ENCODE measurements at places on chromosomes 6 and 20.

- no peak for DNase-seq
Observed at GRCh38 chr6:45827952-45828530, 187.6 kb downstream of the CLIC5 start.

- peak; percentile 49 for DNase-seq
Observed at GRCh38 chr6:25014791-25015560, 79.2 kb upstream of the RIPOR2 start.

DNA sequence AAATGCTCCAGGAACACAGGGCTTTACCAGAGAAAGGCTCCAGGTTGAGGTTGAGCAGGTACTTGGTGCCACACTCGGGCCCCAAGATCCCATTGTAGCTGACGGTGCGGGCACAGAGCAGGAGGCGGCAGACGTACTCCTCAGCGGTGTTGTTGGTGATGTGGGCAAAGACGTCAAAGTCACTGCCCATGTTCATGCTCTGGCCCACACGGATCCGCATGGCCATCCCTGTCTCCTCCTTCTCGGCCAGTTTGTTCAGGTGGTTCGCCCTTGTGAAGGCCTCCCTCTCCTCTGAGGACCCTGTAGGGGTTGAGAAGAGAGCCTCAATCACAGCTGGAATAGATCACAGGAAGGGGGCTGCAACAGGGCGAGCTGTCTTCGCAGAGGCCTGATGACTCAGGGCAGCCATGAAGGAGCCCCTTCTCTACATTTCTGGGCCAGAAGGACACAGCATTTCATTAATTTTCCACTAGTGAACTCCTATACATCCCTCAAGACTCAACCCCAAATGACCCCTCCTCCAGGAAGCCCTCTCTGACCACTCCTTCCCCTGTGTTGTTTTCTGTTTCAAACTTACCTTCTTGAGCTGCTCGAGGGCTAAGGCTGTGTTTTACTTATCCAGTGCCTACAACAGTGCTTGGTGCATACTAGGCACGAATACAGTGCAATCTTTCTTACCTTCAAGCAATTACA, 26.8 kb downstream of the TGM2 start:
- DNase-seq, result no peak

DNA sequence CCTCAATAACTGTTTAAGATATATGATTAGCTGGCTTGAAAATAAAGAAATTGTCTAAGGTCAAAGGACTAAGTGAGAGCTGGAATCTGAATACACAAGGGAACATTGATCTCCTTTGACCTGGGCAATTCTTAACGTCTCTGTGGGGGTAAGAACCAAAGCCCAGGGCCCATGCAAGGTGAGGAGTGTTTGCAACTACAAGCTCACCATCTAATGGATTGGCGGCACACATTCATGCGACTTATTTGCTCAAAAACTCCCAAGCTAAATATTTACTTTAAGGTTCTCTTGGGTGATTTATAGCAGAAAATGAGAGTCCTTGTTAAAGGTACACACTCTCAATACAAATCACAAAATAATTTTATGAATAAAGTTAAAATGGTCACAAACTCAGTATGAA, 392.0 kb upstream of the FLRT3 start:
- no peak for DNase-seq

DNA sequence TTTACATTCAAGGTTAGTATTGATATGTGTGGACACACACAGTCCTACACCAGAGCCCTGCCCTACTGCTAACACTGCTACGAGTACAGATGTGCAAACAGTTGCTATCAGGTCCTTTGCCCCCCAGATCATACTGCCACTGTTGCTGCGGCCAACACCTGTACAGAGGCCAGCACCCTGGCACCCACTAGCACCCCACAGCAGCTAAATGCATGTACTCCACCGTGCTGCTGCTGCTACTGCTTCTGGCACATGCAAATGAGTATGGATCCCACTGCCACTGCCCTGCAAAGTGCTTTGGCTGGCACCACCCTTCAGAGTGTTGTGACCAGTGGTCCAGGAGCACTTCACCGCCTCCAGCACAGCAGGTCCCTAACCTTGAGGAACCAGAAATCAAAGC, 621.9 kb downstream of the GRIK2 start:
- DNase-seq, result no peak

DNA sequence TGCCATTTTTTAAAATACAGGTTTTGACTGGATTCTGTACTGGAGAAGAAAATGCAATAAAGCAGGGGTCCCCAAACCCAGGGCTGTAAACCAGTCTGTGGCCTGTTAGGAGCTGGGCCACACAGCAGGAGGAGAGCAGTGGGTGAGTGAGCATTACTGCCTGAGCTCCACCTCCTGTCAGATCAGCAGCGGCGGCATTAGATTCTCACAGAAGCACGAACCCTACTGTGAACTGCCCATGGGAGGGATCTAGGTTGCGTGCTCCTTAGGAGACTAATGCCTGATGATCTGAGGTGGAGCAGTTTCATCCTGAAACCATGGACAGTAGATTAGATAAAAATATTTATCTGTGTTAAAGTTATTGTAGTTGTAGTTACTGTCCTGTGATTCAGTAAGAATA, 21.1 kb upstream of the FBXO9 start:
- DNase-seq, result peak; percentile 91

DNA sequence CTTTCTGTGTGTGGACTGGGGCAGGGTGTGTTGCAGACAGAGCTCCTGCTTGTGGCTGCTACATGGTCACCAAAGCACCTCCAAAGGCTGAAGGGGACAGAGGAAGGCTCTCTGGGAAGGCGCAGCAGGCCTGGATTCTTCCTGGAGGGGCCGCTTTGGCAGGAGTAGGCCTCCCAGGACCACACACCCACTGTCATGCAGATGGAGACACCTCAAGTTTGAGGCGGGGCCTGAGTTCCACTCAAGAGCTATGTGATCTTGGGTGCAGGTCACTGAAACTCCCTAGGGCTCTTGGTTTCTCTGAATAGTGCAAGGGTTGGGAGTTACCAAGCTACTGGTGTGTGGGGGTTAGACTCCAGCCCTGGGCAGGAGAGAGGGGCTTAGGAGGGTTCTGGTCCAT, 27.9 kb downstream of the EFCAB8 start:
- DNase-seq, result no peak

DNA sequence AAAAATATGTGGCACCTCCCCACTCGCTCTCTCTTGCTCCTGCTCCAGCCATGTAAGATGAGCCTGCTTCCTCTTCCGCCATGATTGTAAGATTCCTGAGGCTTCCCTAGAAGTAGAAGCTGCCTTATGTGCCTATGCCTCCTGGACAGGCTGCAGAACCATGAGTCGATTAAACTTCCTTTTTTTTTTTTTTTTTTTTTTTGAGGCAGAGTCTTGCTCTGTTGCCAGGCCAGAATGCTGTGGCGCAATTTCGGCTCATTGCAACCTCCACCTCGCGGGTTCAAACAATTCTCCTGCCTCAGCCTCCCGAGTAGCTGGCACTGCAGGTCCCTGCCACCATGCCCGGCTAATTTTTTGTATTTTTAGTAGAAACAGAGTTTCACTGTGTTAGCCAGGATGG, 112.5 kb downstream of the FAM217A start:
- DNase-seq, result no peak

DNA sequence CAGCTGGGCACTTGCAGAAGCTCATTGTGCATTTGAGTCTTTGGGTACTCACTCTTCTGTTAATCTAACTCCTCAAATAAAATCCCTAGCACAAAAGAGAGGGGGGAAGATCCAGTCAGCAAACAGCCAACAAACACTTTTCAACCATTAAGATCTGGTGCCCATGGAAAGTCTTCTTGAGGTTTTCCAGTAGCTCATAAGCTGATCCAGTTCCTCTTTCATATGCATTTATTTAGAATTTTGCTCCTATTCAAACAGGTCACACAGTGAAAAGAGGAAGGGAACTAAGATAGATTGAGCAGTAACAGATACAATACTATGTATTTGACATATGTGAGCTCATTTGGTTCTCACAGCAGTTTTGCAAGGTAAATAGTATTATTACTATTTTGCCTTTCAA, 38.6 kb downstream of the HLA-DPB1 start:
- DNase-seq, result no peak

GRCh38 chr20:25288291-25289181, 40.7 kb downstream of the PYGB start:
- no peak for DNase-seq

DNA sequence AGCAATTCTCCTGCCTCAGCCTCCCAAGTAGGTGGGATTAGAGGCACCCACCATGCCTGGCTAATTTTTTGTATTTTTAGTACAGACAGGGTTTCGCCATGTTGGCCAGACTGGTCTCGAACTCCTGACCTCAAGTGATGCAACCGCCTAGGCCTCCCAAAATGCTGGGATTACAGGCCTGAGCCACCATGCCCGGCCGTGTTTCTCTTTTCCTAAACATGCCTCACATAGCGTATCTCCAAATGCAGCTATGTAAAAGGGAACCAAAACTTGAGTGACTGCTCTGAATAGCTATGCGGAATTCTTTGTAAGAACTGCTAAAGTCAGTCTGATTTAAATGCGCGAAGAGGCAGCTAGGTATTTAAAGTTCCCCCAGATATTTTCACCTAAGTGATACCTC, 20.5 kb downstream of the BPIFA2 start:
- DNase-seq, result no peak
